ENCODE measurements at places on chromosomes 12 and 14. TPM values are rescaled to one million over a fixed set of nuclear protein-coding genes. Genes with fewer than 3 reads are reported as not detected.

DNA sequence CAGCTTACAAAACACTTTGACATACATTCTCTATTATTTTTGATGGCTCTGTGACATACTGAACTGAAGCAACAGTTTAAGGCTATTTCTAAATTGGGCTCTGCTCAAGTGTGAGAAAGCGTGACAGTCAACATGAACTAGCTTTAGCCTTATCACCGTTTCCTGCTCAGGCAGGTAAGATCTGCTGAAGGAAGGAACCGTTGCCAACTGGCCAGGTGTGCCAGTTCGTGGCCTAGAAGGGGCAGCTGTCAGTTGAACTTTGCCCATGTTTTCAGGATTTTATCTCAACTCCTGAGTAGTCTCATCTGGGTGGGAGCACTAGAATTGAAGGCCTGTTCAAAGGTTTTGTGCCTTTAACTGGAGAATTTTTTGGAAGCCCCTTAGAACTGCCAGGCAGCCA, 79.5 kb downstream of the ETV6 start:
- peaks cover 11% of the 10 kb centered on the region for H3K4me1 ChIP-seq
- H3K27me3 ChIP-seq = no peaks in the 10 kb centered on the region
- no peak overlapping the region for H3K4me3 ChIP-seq
- H3K36me3 ChIP-seq = no peaks in the 10 kb centered on the region

GRCh38 chr12:22190969-22191368, 143.5 kb downstream of the ST8SIA1 start:
- H3K4me3 ChIP-seq = no peak overlapping the region
- no peaks in the 10 kb centered on the region for H3K36me3 ChIP-seq
- H3K27ac ChIP-seq = no peak overlapping the region
- no peak for DNase-seq

- no peak for DNase-seq
- no peaks in the 10 kb centered on the region for H3K36me3 ChIP-seq
- H3K27me3 ChIP-seq = no peaks in the 10 kb centered on the region
- H3K4me3 ChIP-seq = no peak overlapping the region
Measured at GRCh38 chr12:122133192-122133950, 40.6 kb downstream of the IL31 start.

DNA sequence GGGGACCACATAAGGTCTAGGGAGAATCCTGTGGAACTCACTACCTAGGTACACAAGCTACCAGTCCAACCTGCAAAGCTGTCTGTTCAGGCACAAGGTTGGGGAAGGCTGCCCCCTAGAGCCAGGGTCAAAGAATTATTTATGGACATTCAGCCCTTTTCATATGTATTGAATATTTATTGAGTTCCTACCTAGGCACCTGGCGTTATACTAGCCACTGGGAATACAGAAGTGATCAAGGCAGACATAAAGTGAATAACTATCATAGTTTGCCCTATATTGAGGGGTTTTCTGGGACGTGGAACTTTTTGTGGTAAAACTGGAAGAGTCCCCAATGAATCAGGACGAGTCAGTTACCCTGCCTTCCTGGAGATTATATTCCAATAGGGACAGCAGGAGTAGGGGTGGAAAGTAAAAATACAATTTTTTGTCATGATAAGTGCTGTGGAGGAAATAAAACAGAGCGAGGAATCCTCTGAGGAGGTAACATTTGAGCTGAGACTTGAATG, 5.8 kb upstream of the SLC48A1 start:
- no peaks in the 10 kb centered on the region for H3K36me3 ChIP-seq
- H3K27ac ChIP-seq = no peak overlapping the region
- DNase-seq = no peak
- H3K4me1 ChIP-seq = peaks cover 15% of the 10 kb centered on the region

GRCh38 chr12:62801796-62802195, 133.2 kb downstream of the PPM1H start:
- no peaks in the 10 kb centered on the region for H3K36me3 ChIP-seq
- DNase-seq = no peak
- H3K4me1 ChIP-seq = no peaks in the 10 kb centered on the region
- no peaks in the 10 kb centered on the region for H3K27me3 ChIP-seq
- H3K27ac ChIP-seq = no peak overlapping the region
- peak overlapping the region; percentile 22 for H3K4me3 ChIP-seq

LRP1-AS gene
- total RNA-seq = not detected

GRCh38 chr14:92625213-92625612, 111.6 kb downstream of the RIN3 start:
- H3K27ac ChIP-seq = no peak overlapping the region
- no peaks in the 10 kb centered on the region for H3K27me3 ChIP-seq

DNA sequence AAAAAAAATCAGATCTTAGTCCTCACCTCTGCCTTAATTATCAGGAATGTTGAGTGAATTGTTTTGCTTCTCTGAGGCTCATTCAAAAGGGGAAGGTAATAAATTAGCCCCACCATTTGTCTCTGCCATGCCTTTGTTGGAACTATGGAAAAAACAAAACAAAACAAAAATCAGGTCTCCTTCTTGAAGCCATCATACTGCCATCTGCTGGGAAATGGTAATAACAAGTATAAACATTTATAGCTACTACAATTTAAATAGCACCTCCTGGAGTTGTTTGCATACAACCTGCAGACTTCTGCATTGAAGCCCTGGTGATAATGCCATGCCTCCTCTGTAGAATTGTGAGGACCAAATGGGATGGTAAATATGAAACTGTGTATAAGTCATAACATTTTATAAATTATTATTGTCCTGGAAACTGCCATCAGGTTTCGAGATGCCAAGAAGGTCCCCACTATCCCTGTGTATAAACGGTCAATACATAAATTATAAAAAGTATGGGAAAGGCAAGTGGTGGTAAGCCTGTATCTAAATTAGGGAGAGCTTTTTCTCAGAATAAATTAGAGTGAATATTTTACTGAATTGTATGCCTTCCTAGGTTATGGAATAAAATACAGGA, 87.2 kb upstream of the FGD4 start:
- H3K4me1 ChIP-seq = no peaks in the 10 kb centered on the region
- H3K36me3 ChIP-seq = no peaks in the 10 kb centered on the region
- DNase-seq = no peak

GRCh38 chr12:65896743-65897142, 72.5 kb downstream of the HMGA2 start:
- no peaks in the 10 kb centered on the region for H3K27me3 ChIP-seq
- H3K4me3 ChIP-seq = no peak overlapping the region
- no peak overlapping the region for H3K27ac ChIP-seq
- DNase-seq = no peak

MCRS1 gene
- total RNA-seq = 105 TPM

FAM216A gene
- total RNA-seq = 39.7 TPM

HCAR1 gene
- total RNA-seq = 0.87 TPM

FOXA1 gene
- total RNA-seq = 3.0 TPM

CLEC4C gene
- 2.0 TPM for total RNA-seq

CSRP2 gene
- total RNA-seq = 14.0 TPM

PSMC6 gene
- 75.9 TPM for total RNA-seq

GRCh38 chr12:131511391-131511802, 199.5 kb upstream of the SFSWAP start:
- no peak overlapping the region for H3K27ac ChIP-seq
- no peaks in the 10 kb centered on the region for H3K27me3 ChIP-seq
- H3K4me3 ChIP-seq = no peak overlapping the region
- H3K4me1 ChIP-seq = no peaks in the 10 kb centered on the region

- peak overlapping the region; percentile 90 for H3K27ac ChIP-seq
- peak overlapping the region; percentile 68 for H3K4me3 ChIP-seq
- H3K27me3 ChIP-seq = no peaks in the 10 kb centered on the region
- DNase-seq = no peak
Measured at GRCh38 chr12:57460841-57461275, 1.3 kb downstream of the GLI1 start.

PTCSC3 gene
- not detected for total RNA-seq

DNA sequence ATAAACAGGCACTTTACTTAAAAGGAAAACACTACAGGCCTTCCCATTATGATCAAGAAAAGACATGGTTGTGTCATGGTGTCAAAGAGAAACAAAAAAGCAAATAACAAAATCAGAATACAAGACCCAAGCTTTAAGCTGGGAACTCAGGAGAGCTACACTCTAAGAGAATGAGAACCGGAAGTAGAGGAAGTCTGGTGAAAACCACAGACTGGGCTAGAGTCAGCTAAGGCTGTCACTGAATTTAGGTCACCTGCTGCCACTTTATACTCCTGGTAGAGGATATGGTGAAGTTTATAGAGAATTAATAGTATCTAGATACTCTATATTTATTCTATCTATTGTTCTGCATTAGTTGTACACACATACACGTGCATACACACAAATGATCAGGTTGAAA, 971.7 kb downstream of the FLRT2 start:
- DNase-seq = no peak
- no peaks in the 10 kb centered on the region for H3K27me3 ChIP-seq
- no peaks in the 10 kb centered on the region for H3K4me1 ChIP-seq
- no peak overlapping the region for H3K27ac ChIP-seq
- no peak overlapping the region for H3K4me3 ChIP-seq

KRT78 gene
- total RNA-seq = 1.1 TPM

DNA sequence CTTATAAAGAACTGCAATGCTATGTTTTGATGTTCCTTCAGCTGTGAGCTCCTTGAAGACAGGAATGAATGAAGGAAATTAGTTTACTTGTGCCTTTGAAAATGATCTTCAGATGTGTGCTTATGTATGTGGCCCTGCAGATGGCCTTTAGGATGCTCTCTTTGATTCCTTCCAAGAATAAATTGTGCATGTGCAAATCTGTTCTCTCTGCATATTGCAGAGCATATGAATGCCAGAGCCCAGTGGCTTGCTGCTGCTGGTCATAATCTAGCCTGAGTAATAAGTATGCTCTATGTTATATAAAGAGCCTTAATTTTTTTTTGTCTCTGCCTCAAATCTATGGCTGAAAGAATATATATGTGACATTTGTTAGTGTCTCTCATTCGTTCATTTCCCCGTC, 341.9 kb upstream of the NOVA1 start:
- no peaks in the 10 kb centered on the region for H3K4me1 ChIP-seq
- no peaks in the 10 kb centered on the region for H3K27me3 ChIP-seq
- no peak overlapping the region for H3K27ac ChIP-seq

- no peak overlapping the region for H3K27ac ChIP-seq
- H3K36me3 ChIP-seq = no peaks in the 10 kb centered on the region
- H3K27me3 ChIP-seq = no peaks in the 10 kb centered on the region
- DNase-seq = no peak
Measured at GRCh38 chr12:112096667-112097066, 11.9 kb downstream of the NAA25 start.
